Umbilical cord (tissue), 2 donors: ENCODE measurements at places on chromosomes 1 and 21. TPM values are rescaled to one million over a fixed set of nuclear protein-coding genes. Genes with fewer than 3 reads are reported as not detected.

GRCh38 chr1:184471686-184472085, 84.9 kb downstream of the C1orf21 start:
- no peak for DNase-seq

DNA sequence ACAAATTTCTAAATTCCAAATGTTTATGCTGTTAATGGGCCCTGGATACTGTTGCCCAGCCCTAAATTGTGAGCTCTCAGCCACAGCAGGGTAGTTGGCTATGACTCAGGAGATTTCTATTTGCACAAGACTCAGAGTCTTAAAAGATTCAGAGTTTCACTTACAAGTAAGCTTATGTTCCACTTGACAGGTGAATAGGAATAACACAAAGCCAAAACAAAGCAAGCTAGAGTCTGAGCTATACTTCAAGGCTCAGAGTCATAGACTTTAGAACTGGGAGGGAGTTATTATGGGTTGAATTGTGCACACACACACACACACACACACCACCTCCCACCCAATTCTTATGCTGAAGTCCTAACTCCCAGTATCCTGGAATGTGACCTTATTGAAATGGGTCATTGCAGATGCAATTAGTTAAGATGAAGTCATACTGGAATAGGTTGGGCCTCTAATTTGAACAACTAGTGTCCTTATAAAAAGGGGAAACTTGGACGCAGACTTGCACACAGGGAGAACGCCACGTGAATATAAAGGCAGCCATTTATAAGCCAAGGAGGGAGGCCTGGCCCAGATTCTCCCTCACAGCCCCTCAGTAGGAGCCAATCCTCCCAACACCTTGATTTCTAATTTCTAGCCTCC, 30.2 kb downstream of the PRDX6 start:
- DNase-seq, result peak; percentile 14

DNA sequence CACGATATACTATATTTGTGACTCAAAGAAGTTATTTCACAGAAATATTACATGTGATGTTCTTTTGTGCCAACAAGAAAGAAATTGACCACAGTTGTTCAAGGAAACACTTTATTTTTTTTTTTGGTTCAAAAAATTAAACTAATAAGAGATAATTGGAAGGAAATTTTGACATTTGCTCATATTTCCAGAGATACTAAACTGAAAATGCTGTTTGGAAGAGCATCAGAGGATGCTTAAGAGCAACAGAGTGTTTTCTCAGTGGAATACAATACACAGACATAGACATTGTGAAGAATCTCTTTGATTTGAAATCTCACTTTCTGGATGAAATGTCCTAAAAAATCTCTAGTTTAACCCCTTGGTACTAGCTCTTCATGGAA, 760.4 kb upstream of the CXADR start:
- DNase-seq, result no peak

GRCh38 chr1:68270951-68271350, 38.6 kb upstream of the WLS start:
- DNase-seq, result no peak

The SPRR2G gene
- total RNA-seq, result 11.3 TPM

The KLHDC9 gene
- total RNA-seq, result 10.6 TPM

GRCh38 chr1:175033953-175034352, 10.7 kb upstream of the MRPS14 start:
- DNase-seq, result no peak

The TTC39A gene
- total RNA-seq, result 4.6 TPM

The KCNH1 gene
- 1.2 TPM for total RNA-seq
